Epithelial cell of esophagus (primary cell): ENCODE measurements at places on chromosomes 11 and 22.

GRCh38 chr11:11733246-11733747 is 108.5 kb upstream of the USP47 start:
- no peak for DNase-seq

GRCh38 chr22:50305923-50306566 is 1.4 kb downstream of the PLXNB2 start:
- DNase-seq: peak; percentile 99

DNA sequence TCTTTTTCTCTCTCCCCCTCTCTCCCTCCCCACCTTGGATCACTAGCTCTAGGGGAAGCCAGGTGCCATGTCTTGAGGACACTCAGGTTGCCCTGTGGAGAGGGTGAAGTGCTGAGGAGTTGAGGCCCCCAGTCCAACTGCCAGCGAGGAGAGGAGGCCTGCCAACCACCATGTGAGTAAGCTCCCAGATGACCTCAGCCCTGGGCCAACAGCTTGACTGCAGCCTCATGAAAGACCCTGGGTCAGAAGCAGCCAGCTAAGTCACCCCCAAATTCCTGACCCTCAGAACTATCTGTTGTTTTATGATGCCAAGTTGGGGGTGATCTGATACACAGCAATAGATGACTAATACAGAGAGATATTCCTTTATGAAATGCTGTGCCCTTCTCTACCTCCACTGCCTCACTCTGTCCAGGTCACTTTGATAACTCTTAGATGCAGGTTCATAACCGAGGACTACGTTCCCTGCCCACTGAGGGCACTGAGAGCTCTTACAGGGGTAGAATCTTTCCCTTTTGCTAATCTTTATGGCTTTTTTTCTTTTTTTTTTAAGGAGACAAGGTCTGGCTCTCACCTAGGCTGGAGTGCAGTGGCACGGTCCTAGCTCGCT is 8.0 kb downstream of the ARFGAP3 start:
- DNase-seq: no peak

- DNase-seq: no peak
Observed at GRCh38 chr22:48955351-48956311, 872.0 kb downstream of the BRD1 start.

- no peak for DNase-seq
Observed at GRCh38 chr11:967995-968751, 42.5 kb downstream of the AP2A2 start.

DNA sequence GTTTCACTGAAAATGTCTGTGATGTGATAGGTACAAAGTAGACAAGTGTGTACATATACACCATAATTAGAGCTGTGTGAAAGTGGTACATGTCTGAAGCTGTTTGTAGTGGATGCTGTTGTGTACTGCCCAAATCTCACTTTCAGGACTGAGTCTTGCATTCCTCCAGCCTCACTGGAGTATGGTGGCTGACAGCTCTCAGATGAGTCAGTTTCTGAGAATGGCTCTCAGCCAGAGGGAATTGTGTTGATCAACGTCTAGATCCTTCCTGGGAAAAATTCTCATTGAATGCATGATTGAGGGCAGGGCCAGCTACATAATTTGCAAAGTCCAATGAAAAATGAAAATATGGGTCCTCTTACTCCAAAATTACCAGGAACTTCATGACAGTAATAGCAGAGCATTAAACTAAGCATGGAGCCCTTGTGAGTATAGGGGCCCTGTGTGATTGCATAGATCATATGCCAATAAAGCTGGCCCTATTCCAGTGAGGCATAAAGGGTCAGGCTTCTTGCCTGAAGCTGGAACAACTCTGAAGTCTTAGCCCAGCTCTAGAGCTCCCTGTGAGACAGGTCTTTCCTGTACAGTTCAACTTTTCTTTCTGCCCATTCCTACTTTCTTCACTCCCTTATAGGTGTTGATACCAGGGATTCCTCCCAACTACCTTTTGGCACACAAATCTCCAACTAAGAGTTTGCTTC is 10.8 kb upstream of the CYP2R1 start:
- DNase-seq: peak; percentile 87

GRCh38 chr22:50686794-50687193 is 14.2 kb downstream of the SHANK3 start:
- no peak for DNase-seq

DNA sequence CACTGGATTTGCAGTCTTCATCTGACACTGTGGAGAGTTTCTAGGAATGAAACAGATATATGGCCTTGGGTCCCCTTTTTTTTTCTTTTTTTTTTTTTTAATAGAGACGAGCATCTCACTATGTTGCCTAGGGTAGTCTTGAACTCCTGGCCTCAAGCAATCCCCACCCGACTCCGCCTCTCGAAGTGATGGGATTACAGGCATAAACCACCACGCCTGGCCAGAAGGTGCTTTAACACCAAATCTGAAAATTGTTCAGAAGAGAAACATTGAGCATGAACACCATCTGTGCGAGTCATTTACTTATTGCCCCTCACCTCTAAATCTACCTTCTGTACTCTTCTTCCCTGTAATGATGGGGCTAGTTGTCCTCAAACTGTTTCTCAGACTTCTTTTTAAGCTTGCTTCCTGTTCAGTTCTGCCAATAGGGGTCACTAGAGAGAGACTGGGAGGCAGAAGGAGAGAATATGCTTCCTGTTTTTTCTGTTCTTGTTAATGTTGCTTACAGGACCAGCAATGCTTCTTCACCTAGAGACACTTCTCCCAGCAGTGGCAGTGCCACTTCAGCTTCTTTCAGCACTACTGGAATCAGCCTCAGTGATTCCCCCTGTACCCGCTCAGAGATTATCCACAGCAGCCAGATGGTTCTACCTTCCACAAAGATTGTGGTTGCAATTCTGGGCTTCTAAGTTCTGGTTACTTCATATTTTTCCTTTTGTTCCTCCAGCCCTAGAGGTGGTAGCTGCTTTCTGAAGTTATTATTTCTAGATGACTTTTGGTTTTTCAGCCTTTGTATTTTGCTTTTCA is 20.8 kb upstream of the ZBED5 start:
- peak; percentile 70 for DNase-seq

- no peak for DNase-seq
Observed at GRCh38 chr11:64008914-64009633, 22.8 kb downstream of the OTUB1 start.

DNA sequence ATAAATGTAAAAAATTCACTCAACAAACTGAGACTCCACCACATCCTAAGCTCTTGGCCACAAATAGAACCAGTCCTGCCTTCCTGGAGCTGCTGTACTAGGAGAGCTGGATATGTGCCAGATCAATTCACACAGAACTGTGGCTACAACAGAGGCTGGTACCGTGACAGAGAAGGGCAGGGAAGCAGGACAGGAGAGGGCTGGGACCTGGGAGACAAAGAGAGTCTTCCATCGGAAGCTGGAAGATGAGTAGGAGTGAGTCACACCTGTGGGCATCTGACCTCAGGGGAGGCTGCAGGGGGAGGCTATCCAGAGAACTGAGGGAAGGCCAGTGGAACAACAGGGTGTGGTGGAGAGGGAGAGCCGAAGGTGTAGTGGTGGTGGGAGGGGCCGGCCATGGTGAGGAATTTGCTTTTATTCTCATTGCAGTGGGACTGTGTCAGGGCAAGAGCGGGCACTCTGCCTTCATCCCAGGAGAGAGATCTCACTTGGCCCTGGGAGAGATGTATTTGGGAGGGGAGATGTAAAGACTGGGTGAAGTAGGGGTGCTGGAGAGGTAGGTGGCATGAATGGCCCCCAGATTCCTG is 1.9 kb upstream of the LTBP3 start:
- peak; percentile 69 for DNase-seq

GRCh38 chr11:78228467-78228866 is 39.7 kb downstream of the USP35 start:
- peak; percentile 67 for DNase-seq

DNA sequence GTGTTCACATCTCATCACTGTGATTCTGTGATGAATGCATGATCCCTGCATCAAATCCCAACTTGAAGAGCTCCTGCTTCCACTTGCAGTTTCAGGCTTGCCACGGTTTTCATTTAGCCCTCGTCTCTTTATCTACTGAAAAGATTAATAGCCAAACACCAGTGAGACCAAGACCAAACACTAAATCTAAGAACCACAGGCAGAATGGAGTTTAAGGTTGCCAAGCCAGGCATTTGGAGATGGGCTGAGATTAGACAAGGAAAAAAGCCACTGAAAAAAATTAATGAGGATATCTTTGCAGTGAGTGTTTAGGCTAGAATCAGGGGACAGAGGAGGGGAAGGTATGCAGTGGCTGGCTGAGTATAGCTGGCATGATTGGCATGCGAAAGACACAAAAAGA is 227.2 kb upstream of the BLID start:
- no peak for DNase-seq

DNA sequence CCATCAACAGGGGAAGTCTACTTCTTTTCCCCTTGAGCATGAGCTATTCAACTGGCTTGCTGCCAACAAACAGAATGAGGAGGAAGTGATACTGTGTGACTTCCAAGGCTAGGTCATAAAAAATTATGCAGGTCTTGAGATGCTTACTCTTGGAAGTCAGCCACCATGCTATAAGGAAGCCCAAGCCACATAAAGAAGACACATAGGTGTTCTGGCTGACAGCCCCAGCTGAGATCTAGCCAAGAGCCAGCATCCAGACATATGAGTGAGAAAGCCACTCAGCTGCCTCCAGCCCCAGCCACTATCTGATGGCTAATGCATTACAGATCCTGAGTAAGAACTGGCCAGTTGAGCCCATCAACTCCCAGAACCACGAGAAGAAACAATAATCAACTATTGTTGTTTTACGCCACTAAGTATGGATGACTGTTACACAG is 31.0 kb upstream of the PPP2R1B start:
- DNase-seq: peak; percentile 81

GRCh38 chr11:15507592-15507991 is 392.9 kb downstream of the INSC start:
- no peak for DNase-seq

GRCh38 chr11:16239141-16240105 is 116.9 kb downstream of the SOX6 start:
- DNase-seq: no peak

GRCh38 chr22:24687322-24687721 is 84.3 kb downstream of the GGT1 start:
- no peak for DNase-seq

GRCh38 chr11:121571506-121571905 is 118.7 kb upstream of the SORL1-AS1 start:
- no peak for DNase-seq

GRCh38 chr11:63508009-63508408 is 2.1 kb downstream of the LGALS12 start:
- DNase-seq: no peak

- peak; percentile 52 for DNase-seq
Observed at GRCh38 chr11:16678466-16679116, 59.9 kb upstream of the C11orf58 start.

GRCh38 chr11:1825039-1825740 is 9.6 kb upstream of the SYT8 start:
- DNase-seq: no peak

GRCh38 chr11:36395978-36396736 is 100.1 kb downstream of the PRR5L start:
- no peak for DNase-seq

GRCh38 chr11:123386796-123387510 is 43.1 kb upstream of the GRAMD1B start:
- peak; percentile 56 for DNase-seq

DNA sequence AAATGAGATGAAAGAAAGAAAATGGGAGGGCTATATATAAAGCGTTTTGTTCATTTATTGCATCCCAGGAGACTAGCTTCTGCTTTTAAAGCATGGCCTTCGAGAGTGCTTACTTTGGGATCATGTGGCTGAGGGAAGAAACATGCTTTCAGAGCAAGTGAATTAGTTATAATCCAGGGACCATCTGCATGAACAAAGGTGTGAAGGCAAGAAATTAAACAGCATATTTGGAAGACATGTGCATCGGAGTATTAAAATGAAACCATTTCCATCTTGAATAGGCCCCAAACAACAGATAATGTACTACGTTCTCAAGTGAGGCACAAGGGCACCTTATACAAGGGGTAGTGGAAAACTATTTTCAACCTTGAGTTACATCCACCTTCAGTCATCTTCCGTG is 51.4 kb downstream of the ZBTB44 start:
- no peak for DNase-seq

DNA sequence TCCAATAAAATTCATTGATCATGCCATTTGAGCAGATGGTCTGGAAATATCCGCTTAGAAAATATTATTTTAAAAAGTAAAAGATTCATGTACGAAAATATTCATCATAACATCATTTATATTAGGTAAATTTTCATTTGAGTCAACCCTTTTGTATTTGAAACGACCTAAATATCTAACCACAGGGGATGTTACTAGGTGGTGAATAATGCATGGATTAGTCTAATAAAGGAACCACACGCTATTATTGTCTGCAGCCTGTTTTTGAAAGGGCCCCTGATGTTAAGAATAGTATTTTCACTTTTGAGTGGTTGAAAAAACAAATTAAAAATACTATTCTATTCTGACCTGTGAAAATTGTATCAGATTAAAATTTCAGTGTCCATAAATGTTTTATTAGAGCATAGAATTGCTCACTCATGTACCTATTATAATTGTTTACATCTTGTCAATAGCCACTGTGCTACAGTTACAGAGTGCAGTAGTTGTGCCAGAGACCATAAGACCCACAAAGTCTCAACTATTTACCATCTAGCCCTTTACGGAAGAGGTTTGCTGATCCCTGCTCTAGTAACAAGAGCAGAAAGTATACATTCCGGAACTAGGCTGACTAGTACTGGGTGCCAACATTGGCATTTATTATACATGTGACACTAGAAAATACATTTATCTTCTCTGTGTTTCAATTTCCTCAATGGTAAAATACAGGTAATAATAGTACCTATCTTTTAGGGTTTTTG is 176.1 kb downstream of the LRRC4C start:
- DNase-seq: no peak

DNA sequence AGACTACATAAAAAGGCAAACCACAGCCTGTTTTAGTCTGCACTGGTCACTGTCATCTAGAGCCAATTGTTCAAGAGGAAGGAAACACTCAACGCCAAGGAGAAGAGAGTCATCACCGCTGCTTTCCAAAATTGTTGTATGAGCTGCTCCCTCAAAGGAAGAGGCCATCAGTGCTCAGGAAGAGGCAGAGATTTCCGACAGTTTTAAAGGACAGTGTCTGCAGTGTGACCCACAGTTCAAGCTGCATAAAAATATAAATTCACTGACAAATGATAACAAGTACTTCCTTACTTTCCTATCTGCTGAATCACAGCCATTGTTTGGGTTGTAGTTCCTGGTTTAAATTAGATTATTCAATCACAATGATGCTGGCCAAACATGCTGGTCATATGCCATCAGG is 16.4 kb downstream of the PRCP start:
- no peak for DNase-seq

GRCh38 chr11:1467270-1467669 is 19.3 kb downstream of the MOB2 start:
- no peak for DNase-seq

GRCh38 chr11:6481924-6482275 is 599 bp downstream of the TIMM10B start:
- peak; percentile 29 for DNase-seq

- no peak for DNase-seq
Observed at GRCh38 chr22:22164541-22165272, 79.9 kb upstream of the VPREB1 start.

DNA sequence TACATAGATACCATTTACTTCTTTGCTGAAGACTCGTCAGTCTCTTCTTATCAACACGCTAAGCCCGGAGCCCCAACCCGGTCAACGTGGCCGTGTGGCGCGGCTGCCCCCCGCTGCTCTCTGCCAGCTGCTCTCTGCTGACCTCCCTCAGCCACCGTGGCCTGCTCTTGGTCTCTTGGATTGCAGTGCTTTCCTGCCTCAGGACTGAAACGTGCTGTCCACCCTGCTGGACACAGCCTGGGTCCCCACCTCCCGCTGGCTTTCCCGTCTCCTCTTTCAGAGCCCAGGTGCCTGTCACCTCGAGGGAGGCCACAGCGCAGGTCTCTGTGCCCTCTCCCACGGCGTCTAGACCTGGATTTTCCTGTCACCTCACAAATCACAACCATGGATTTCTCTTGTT is 388.1 kb upstream of the B3GAT1 start:
- no peak for DNase-seq
